Kidney (tissue), 22 donors: ENCODE measurements at places on chromosomes 3 and 15. TPM values are rescaled to one million over a fixed set of nuclear protein-coding genes. Genes with fewer than 3 reads are reported as not detected.

DNA sequence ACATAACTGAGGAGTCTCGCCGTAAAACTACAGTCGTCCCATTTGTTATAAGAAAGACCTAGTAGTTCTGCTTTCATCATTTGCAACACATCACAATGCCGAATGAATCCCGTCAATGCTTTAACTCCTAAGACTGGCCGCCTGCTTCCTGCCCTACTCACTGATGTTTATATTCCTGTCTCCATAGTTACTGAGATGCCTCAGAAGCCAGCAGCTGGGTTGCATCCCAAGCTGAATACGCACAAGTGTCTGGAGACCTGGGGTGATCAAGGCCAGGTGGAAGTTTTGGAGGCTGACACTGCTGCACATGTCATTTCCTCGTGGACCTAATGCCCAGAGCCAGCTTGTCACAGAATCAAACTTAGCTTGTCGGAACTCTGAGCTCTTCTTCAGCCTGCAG is 95.2 kb upstream of the UBE2E1 start:
- no peaks in the 10 kb centered on the region for H3K36me3 ChIP-seq
- H3K27ac ChIP-seq = no peak overlapping the region
- H3K4me3 ChIP-seq = no peak overlapping the region
- DNase-seq = peak; percentile 85

FMN1 gene
- total RNA-seq = 44.8 TPM

DNA sequence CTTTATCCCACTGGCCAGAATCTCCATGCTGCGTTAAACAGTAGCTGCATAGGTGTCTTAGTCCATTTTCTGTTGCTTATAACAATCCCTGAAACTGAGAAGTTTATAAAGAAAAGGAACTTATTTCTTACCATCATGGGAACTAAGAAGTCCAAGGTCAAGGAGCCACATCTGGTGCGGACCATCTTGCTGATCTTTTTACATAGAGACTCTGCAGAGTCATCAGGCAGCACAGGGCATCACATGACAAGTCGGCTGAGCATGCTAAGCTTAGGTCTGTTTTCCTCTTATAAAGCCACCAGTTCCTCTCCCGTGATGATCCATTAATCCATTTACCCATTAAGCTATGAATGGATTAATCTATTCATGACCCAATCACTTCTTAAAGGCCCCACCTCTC is 22.4 kb upstream of the FAM174B start:
- no peaks in the 10 kb centered on the region for H3K27me3 ChIP-seq
- no peak overlapping the region for H3K27ac ChIP-seq

DNA sequence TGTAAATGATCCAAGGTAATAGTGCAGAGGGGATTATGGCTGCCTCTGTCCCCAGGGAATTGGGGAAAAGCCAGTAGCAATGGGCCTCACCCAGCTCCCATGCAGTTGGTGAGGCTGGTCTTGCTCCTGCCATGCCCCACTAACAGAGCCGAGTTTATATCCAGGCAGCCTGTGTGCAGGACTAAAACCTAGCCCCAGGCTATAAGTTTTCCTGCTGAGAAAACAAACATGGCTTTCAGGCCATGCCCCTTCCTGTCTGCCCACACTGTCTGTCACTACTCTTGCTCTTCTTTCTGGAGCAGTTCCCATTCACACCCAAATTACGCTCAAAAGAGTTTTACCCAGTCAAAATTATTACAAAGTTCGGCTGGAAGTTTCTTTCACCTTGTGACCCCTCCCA is 73.5 kb upstream of the SPATA16 start:
- H3K4me3 ChIP-seq = no peak overlapping the region
- DNase-seq = no peak
- no peak overlapping the region for H3K27ac ChIP-seq
- no peaks in the 10 kb centered on the region for H3K4me1 ChIP-seq
- no peaks in the 10 kb centered on the region for H3K27me3 ChIP-seq
- H3K36me3 ChIP-seq = no peaks in the 10 kb centered on the region

C3orf33 gene
- total RNA-seq = 6.0 TPM

TIPIN gene
- total RNA-seq = 7.5 TPM

PRR23B gene
- total RNA-seq = not detected

DNA sequence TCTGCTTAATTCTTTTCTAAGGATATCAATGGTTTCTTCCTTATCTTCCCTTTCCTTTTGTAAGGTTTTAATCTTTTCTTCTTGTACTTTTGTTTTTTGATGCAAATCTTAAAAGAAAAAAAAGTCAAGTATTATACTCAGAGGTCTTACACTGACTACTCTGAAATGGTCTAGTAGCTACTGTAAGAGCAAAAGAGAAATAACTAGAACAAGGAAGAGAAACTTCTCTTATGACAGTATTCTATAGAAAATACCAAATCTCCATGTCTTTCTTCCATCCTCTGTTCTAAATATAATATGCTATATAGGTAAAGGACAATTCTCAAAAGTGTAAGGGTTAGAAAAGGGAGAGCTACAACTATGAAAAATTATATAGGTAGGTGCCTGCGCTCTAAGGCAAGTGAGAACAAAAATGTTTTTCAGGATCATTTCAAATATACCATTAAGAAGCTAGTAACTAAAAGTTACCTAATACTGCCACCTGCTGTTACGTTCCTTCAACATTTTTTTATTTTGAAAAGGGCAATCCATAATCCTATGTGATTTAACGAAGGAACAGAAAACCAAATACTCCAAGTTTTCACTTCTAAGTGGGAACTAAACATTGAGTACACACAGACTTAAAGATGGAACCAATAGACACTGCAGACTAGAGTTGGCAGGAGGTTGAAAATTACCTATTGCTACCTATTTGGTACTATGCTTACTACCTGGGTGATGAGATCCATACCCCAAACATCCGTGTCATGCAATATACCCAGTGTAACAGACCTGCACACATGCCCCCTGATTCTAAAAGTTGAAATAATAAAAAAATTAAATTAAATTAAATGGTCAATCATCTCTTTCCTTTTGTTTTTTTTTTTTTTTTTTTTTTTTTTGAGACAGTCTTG is 36.7 kb downstream of the CIP2A start:
- DNase-seq = peak; percentile 60
- no peaks in the 10 kb centered on the region for H3K27me3 ChIP-seq
- no peaks in the 10 kb centered on the region for H3K36me3 ChIP-seq
- H3K4me1 ChIP-seq = no peaks in the 10 kb centered on the region

GRCh38 chr3:126435456-126436315 is 40.0 kb downstream of the ZXDC start:
- no peaks in the 10 kb centered on the region for H3K4me1 ChIP-seq
- no peak overlapping the region for H3K27ac ChIP-seq
- H3K4me3 ChIP-seq = no peak overlapping the region
- peaks cover 9% of the 10 kb centered on the region for H3K36me3 ChIP-seq
- no peak for DNase-seq

DNA sequence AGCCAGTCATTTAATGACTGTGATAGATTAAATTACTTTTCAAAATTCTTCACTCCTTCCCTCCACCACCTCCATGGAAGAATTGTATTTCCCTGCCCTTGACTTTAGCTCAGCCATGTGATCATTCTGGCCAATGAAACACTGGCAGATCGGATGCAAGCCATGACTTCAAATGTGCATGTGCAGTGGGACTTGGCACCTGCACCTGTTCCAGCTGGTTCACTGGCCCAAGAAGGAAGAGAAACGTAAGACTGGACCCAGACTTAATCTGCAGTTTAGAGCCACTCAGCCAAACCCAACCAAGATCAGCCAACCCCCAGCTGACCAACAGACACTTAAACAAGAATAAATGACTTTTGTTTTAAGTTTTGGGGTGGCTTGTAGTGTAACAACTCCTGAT is 11.8 kb downstream of the DPH3 start:
- no peaks in the 10 kb centered on the region for H3K27me3 ChIP-seq
- no peaks in the 10 kb centered on the region for H3K36me3 ChIP-seq
- DNase-seq = no peak
- H3K4me3 ChIP-seq = no peak overlapping the region

TRAT1 gene
- total RNA-seq = 1.9 TPM

DNA sequence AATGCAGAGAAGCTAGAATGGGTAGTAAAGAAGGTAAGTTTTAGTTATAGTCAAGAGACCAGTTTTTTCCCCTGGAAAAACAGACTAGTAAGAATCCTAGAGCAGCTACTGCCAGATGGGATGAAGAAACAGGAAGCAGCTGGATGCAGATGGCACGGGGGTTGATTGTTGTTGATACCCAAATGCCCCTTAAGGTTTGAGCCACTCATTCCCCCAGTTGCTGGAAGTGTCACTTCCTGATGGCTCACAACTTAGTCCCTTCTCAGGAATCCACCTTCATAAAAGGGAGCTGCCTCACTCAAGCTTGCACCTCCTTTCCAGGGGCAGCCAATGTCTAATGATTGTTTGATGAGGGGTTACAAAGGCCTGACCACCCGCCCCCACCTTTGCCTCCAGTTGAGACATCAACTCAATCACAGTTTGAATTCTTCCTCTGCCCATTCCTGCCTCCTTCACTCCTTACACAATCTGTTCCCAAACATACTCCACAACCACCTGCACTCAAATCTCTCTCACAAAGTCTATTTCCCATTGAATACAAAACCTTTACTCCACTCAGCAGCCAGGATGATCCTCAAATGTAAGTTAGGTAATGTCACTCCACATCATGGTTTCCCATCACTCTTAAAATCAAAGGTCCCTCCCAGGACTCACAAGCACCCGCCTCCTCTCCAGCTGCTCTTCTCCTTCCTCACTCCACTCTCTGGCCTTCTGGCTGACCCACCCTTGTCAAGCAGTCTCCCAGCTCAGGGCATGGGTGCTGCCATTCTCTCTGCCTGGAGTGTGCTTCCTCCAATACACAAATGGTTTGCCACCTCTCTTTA is 450.1 kb upstream of the THBS1 start:
- H3K27ac ChIP-seq = no peak overlapping the region
- no peak for DNase-seq
- H3K4me3 ChIP-seq = no peak overlapping the region
- H3K4me1 ChIP-seq = peaks cover 14% of the 10 kb centered on the region
- no peaks in the 10 kb centered on the region for H3K36me3 ChIP-seq

DNA sequence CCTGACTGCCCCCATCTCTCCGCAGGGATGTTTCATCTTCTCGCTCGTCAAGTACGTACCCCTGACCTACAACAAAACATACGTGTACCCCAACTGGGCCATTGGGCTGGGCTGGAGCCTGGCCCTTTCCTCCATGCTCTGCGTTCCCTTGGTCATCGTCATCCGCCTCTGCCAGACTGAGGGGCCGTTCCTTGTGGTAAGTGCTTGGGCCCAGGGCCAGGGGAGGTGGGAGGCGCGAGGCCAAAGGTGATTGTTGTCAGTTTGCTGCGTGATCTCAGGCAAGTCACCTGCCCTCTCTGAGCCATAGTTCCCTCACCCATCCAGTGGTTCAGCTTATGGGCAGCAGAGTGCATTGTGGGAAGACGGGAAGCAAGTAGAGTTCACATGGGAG is 58.5 kb downstream of the GRIP2 start:
- H3K27ac ChIP-seq = peak overlapping the region; percentile 32
- H3K27me3 ChIP-seq = no peaks in the 10 kb centered on the region
- H3K4me1 ChIP-seq = peaks cover 21% of the 10 kb centered on the region
- DNase-seq = no peak
- peaks cover 11% of the 10 kb centered on the region for H3K36me3 ChIP-seq

DNA sequence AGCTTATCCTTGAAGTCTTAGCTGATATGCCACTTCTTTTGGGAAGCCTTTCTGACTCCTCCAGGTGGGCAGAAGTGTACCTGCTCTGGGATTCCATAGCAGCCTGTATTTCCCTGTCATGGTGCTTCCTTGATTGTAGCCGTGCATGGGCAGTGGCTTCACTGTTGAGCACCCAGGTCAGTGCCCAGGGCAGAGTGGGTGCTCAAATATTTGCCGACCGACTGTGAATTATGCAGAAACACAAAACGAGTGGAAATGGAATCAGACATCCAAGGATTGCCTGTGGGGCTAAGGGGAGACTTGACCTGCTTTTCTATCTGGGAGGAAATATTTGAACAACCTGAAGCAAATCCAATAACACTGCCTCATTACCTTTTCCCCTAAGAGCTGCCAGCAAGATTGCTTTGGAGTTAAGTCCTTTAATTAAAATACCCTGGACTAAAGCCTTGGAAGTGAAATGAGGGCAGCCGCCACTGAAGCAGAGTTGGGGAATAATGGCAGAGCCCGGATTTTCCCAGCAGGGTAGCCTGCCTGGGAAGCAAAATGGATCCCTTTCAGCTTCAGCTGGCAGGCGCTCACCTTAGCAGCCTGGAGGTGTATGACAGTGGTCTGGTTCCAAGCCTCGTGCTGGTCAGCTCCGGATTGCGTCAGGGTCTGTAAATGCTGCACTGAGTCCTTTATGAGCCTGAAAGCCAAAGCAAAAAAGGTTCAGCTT is 14.9 kb downstream of the ACOX2 start:
- H3K27me3 ChIP-seq = no peaks in the 10 kb centered on the region
- peak overlapping the region; percentile 86 for H3K27ac ChIP-seq
- peaks cover 35% of the 10 kb centered on the region for H3K4me1 ChIP-seq
- no peak overlapping the region for H3K4me3 ChIP-seq
- peaks cover 2% of the 10 kb centered on the region for H3K36me3 ChIP-seq

DNA sequence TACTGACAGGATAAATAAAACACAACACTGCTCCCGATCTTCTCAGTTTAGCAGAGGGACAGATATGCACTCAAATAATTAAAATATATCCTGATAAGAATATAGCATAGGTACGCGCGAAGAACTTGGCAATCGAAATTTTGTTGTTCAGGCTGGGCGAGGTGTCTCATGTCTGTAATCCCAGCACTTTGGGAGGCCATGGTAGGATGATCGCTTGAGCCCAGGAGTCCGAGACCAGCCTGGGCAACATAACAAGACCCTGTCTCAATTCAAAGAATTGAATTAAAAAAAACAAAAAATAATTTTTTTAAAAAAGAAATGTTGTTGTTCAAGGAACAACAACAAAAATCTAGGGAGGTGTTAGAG is 7.6 kb downstream of the B2M start:
- peaks cover 33% of the 10 kb centered on the region for H3K36me3 ChIP-seq
- H3K4me1 ChIP-seq = no peaks in the 10 kb centered on the region
- no peaks in the 10 kb centered on the region for H3K27me3 ChIP-seq

DNA sequence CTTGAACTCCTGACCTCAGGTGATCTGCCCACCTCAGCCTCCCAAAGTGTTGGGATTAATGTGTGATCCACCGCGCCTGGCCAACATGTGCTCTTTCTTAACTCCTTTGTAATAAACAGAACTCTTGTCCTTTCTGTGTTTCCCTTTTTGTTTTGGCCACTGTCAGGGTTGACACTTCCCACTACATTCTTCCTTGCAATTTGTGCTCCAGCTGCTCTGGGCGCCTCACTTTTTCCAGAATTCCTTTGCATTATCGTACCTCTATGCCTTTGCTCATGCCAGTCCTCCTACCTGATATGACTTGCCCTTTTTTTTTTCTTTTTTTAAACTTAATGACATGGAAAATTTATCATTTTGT is 38.8 kb upstream of the SMAD3 start:
- peaks cover 26% of the 10 kb centered on the region for H3K4me1 ChIP-seq
- H3K36me3 ChIP-seq = no peaks in the 10 kb centered on the region
- H3K27me3 ChIP-seq = no peaks in the 10 kb centered on the region
- DNase-seq = no peak
- H3K4me3 ChIP-seq = no peak overlapping the region
- H3K27ac ChIP-seq = no peak overlapping the region

NANOGP8 gene
- total RNA-seq = 1.3 TPM

DNA sequence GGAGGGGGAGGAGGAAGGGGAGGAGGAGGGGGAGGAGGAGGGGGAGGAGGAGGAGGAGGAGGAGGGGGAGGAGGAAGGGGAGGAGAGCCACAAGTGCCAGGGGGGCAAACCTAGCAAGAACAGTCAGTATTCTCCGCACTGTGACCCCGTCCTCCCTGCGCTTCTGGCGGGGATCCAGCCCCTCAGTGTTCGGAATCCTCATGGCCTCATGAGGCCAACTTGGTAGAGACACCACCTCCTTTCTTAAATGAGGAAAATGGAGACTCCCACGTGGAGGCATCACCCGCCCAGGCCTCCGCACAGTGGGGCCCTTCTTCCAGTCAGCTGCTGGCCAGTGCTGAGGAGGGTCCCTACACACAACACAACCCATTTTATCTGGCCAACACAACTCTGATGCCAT is 163.4 kb downstream of the XXYLT1 start:
- no peak for DNase-seq
- H3K27ac ChIP-seq = no peak overlapping the region
- no peaks in the 10 kb centered on the region for H3K27me3 ChIP-seq
- peaks cover 3% of the 10 kb centered on the region for H3K36me3 ChIP-seq
- no peak overlapping the region for H3K4me3 ChIP-seq
